ENCODE measurements at places on chromosomes 2 and 18. TPM values are rescaled to one million over a fixed set of nuclear protein-coding genes. Genes with fewer than 3 reads are reported as not detected.

Gene VWC2L
- not detected for total RNA-seq

Gene SCN7A
- not detected for total RNA-seq

Gene SCN9A
- 4.8 TPM for total RNA-seq

Gene RNF125
- 0.35 TPM for total RNA-seq

Gene UGT1A8
- 0.07 TPM for total RNA-seq

Gene ANKRD23
- 2.3 TPM for total RNA-seq

Gene TDRD15
- not detected for total RNA-seq

Gene RNU2-63P
- not detected for total RNA-seq

Gene AGBL5
- total RNA-seq: 32.6 TPM

Gene PTPRM
- 33.0 TPM for total RNA-seq

Gene DSG3
- not detected for total RNA-seq

Gene NEU2
- total RNA-seq: not detected

Gene RBKS
- 8.1 TPM for total RNA-seq

Gene RAB27B
- total RNA-seq: 9.0 TPM

Gene ACADL
- 0.07 TPM for total RNA-seq

Gene ARMC9
- total RNA-seq: 13.1 TPM

Gene IKZF2
- 0.13 TPM for total RNA-seq

Gene CENPO
- 44.8 TPM for total RNA-seq

Gene GPR45
- total RNA-seq: not detected

Gene SPATA3
- not detected for total RNA-seq

Gene TTC21B
- total RNA-seq: 6.3 TPM

Gene AQP12B
- not detected for total RNA-seq

Gene LPIN1
- 8.7 TPM for total RNA-seq

Gene TUBA3E
- total RNA-seq: 0.62 TPM

Gene ZC3H15
- total RNA-seq: 82.0 TPM

Gene LMAN2L
- 21.5 TPM for total RNA-seq

Gene CLASP1
- total RNA-seq: 17.9 TPM

Gene RIT2
- total RNA-seq: not detected

Gene CD8A
- 0.34 TPM for total RNA-seq

Gene CFAP65
- total RNA-seq: 0.21 TPM

Gene AMMECR1L
- 14.8 TPM for total RNA-seq

Gene PTPN2
- total RNA-seq: 18.2 TPM

Gene TCF23
- total RNA-seq: not detected

Gene DSC1
- total RNA-seq: not detected

Gene CGREF1
- 8.6 TPM for total RNA-seq

Gene CCDC68
- total RNA-seq: 2.7 TPM

Gene TMEM247
- not detected for total RNA-seq

Gene REG3G
- total RNA-seq: not detected

Gene PROKR1
- total RNA-seq: 0.03 TPM

Gene ADCYAP1
- total RNA-seq: not detected

Data from A549 treated with GW870086 at 1 μM for 4 hours (cell line).